ENCODE measurements at places on chromosomes 11 and 22.

DNA sequence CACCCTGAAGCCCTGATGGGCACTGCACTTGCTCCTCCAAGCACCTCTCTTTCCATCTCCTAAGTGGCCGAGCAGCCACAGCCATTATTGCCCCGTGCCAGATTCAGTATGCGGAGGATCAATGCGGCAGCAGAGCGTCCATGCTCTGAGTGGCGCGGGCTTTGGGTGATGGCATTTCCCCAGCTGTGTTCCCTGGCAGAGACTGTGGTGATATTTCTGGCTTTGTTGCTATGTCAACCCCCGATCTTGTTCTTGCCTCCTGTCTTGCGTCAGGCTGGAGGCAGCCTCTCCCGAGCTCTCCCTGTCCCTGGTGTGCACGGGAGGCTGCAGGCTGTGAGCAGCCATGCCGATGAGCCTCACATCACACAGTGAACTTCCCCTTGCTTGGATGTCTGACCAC lies 1018.6 kb downstream of the TBC1D22A start:
- DNase-seq = no peak

- DNase-seq = no peak
Measured at GRCh38 chr11:123006860-123007542, 25.4 kb upstream of the BSX start.

GRCh38 chr11:37967635-37968034 lies 1369.6 kb upstream of the RAG2 start:
- no peak for DNase-seq

DNA sequence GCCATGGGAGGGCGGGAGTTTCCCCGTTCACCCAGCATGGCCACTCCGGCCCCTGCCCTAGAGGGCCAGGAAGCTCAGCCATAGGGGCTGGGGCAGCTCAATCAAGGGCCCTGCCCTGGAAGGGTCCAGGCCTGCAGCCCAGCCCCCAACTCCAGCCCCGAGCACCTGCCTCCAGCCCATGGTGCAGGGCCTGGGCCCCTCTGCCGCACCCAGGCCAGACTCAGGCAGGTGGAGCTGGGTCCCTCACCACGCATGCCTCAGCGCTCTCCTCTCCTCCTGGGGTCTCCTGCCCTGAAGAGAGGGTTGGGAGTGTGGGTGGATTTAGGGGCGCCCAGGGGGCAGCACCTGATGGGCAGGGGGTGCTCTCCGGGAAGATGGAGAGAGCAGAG lies 13.1 kb downstream of the MLC1 start:
- no peak for DNase-seq

DNA sequence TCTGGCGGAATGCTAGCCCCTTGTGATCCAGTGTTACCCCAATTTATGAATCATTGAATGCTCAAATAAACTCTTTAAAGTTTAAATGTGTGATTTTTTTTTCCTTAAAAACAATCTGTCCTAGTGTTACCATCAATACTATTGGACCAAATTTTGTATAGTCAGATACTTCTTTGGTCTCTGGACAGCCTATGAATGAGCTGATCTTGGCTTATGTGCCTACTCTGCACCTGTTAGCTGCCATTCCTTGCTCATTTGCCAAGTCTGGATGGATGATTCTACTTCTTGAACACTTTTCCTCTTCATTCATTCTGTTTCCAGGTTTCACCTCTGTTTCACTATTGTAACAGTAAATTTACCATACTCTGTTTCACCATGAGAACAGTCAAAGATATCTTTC lies 226.5 kb upstream of the ZBED5 start:
- DNase-seq = no peak

DNA sequence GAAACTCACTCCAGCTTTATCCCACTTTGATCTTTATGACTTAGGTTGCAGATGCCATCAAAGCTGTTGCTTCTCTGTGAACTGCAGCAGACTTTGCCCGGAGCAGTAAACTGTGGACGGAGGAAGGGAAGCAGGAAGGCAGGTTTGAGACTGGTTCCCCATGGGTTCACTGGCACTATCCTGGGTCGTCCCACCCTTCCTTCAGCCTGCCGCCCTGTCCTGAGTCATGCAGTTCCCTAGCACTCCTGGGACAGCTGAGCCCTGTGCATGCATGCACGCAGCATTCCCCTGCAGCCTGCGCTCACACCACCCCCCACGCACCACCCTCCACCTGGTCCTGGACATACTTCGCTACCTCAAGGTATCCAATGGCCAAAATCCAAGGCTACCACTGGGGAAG lies 23.5 kb upstream of the P2RY2 start:
- no peak for DNase-seq

DNA sequence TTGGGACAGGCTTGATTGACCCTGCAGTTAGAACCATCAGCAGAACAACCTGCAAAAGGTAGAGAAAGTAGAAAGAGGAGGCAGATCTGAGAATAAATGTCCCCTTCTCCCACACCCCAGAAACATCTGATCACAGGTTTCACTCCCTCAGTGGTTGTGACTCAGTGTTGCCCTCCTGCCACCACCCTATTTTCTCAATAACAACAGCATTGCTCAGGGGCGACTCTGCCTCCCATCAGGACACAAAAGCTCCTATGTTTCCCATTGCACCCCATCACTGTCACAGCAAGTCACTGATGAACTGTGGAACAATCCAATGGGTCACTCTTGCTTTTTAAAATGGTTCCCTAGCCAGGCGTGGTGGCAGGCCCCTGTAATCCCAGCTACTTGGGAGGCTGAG lies 110.2 kb downstream of the RASSF10 start:
- DNase-seq = no peak

DNA sequence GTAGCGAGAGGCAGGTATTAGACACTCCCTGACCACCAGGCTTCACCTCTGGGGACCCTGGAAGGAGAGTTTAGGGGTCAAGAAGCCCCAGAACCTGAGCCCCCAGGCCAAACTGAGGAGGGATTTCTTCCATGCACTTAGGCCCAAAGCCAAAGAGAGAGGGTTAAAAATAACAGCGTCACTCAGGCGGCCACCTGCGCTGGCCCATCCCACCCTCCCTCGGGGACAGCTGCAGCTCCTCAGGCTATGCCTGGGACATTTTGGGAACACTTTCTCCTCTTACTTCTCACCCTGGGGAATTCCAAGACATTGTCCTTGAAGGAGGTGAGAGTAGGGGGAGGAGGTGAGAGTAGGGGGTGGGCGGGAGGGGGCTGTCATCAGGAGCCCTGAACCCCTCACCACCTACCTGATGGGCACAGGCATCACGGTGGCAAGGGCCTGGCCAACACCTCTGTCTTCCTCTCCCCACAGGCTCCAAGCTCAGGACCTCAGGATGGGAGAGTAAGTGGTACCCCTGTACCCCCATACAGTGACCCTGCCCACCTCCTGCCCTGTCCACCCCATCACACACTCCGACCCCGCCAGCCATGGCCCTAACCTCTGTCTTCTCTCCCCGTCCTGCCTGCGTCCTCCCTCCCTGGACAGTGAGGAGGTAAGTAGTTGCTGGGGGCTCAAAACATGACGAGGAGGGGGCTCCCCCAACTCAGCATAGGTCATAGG lies 583 bp downstream of the TNNI2 start:
- no peak for DNase-seq

DNA sequence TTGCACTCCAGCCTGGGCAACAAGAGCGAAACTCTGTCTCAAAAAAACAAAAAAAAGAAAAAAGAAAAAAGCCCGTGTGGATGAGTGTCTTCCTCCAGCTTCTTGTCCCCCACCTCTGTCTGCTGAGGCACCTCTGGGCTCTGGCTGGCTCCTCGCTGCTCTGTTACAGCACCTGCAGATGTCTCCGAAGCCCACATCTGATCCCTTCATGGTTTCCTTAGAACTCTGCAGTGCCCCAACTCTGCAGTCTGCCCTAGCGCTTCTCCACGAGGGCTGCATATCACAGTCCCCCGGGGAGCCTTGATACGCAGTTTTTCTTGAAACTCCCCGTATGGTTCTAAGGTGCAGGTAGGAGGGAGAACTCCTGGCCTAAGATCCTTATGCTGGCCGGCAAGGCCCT lies 15.9 kb downstream of the KCTD17 start:
- no peak for DNase-seq

DNA sequence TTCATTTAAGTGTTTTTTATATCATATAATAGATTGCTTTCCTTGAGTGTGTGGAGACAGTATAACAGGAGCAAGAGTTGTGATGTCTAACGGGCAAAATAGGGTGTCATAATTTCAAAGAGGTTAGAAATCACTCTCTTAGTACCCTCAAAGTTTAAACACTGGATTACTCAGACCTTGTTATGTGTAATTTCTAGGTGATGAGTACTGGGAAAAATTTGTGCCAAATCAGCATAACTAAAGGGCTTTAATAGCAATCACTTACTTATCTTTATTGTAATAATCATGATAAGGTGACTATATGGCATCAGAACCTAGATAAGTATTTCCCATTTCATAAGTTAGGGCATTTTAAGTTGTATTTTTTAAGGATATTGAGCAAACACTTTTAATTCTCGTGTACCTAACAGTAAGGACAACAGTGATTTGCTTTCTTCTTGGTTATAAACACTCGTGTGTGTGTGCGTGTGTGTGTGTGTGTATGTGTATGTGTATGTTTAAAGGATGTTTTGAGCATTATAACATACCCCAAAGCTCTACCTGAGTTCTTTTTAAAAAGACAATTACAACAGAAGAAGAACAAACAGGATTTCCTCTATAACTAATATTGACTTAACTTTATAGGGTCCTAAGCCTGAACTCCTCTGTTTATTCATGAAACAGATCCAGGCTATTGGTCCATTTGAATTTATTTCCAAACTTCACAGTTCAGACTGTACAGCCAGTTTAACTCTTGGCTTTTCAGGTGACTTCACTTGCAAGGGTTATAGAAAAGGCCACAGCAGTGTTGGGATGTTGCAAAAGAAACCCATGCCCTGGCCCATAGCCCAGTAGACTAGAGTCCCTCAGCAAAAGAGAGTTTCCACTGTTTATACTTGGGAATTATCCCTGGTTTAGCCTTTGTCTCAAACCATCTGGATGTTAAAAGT lies 23.7 kb upstream of the PDE3B start:
- no peak for DNase-seq

- no peak for DNase-seq
Measured at GRCh38 chr22:20002636-20003035, 14.0 kb downstream of the ARVCF start.

GRCh38 chr22:19498154-19498865 lies 18.6 kb downstream of the CDC45 start:
- no peak for DNase-seq

GRCh38 chr11:6397636-6398035 lies 7.4 kb downstream of the SMPD1 start:
- DNase-seq = no peak

GRCh38 chr22:46150655-46151477 lies 540 bp downstream of the PPARA start:
- DNase-seq = peak; percentile 69
